Activated CD4-positive, alpha-beta memory T cell treated with anti-CD3 and anti-CD28 coated beads, Interleukin-2, amount 10 ng/mL, durations not matched to agents 7 days and 5 days (primary cell): ENCODE measurements at places on chromosomes 11 and 22. TPM values are rescaled to one million over a fixed set of nuclear protein-coding genes. Genes with fewer than 3 reads are reported as not detected.

Gene ACR
- total RNA-seq: not detected

Gene SCGB2A2
- total RNA-seq: not detected

Gene PLAAT5
- not detected for total RNA-seq

Gene MYRF
- total RNA-seq: 4.9 TPM

- H3K27ac ChIP-seq: no peak overlapping the region
- no peak overlapping the region for H3K4me3 ChIP-seq
- H3K36me3 ChIP-seq: no peaks in the 10 kb centered on the region
- no peaks in the 10 kb centered on the region for H3K27me3 ChIP-seq
These were observed 1209.3 kb downstream of the BRD1 start for GRCh38 chr22:48618326-48618725.

DNA sequence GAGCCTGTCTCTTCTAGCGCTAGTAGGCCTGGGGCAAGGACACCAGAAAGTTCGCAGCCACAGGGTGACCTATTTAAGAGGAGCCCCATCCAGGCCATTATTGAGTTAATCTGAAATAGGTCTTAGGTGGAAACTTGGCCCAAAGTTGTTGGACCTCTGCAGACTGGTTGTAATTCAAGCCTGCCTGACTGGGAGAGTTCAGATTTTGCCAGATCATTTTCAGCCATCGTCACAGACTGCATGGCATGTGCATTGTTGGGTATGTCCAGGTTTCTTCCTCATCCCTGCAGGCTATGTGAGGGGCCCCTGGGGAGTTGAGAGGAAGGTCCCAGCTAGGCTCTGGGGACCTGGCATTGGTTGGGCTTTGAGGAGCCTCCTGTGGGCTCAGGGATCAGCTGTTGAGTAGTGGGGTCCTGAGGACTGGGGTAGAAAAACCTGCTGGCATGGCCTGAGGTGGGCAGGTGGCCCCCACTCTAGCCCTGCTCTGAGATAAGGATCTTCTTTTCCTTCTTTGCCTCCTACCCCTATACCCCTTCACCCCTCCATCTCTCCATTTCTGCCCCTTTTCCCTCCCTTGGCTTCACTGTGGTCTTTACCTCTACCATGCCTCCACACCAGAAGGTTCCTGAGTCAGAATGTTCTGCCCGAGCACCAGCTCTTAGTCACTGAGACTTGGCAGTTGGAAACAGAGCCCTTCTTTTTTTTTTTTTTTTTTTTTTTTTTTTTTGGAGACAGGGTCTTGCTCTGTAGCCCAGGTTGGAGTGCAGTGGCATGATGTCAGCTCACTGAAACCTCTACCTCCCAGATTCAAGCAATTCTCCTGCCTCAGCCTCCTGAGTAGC, 112.7 kb downstream of the MORC2 start:
- no peak overlapping the region for H3K4me3 ChIP-seq
- no peaks in the 10 kb centered on the region for H3K4me1 ChIP-seq
- no peak for DNase-seq
- H3K27ac ChIP-seq: no peak overlapping the region
- peaks cover 3% of the 10 kb centered on the region for H3K36me3 ChIP-seq

DNA sequence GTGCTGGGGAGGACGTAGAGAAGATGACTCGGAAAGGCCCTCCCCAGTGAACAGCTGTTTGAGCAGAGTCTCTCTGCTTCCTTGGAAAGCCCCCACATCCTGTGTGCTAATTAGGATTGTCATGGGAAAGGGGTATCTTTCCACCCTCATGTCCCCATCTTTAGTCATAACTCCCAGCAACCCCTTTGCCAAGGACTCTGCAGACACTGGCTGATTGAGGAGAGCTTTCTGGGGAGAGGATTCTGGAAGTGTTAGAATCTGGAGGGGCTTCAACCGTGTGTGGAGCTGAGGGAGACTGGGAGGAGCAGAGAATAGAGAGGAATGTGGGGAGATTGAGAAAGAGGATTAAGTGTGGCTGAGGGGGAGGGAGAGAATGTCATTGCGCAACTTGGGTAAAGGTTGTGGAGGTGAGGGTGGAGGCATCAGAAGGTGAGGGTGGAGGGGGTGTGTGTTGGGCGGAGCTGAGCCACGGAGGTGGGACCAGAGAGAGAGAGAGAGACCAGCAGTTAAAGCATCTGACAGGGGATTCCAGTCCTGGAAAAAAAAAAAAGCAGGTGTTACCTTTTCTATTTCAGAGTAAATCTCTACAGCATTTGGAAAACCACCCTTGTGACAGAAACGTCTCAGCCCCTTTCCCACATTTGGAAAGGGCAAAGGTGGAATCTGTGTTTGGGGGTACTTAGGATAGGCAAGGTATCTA, 2.2 kb downstream of the DTX4 start:
- H3K4me3 ChIP-seq: no peak overlapping the region
- no peak for DNase-seq
- H3K36me3 ChIP-seq: no peaks in the 10 kb centered on the region
- H3K4me1 ChIP-seq: peaks cover 7% of the 10 kb centered on the region
- H3K27ac ChIP-seq: no peak overlapping the region

- peaks cover 9% of the 10 kb centered on the region for H3K4me1 ChIP-seq
- DNase-seq: no peak
- peaks cover 19% of the 10 kb centered on the region for H3K27me3 ChIP-seq
- peak overlapping the region; percentile 84 for H3K4me3 ChIP-seq
These were observed 397 bp downstream of the OR52N2 start for GRCh38 chr11:5809122-5809519.

GRCh38 chr22:22721681-22722354, 77.4 kb downstream of the GGTLC2 start:
- no peaks in the 10 kb centered on the region for H3K36me3 ChIP-seq
- peaks cover under 1% of the 10 kb centered on the region for H3K27me3 ChIP-seq
- peaks cover 32% of the 10 kb centered on the region for H3K4me1 ChIP-seq
- DNase-seq: peak; percentile 50
- H3K27ac ChIP-seq: no peak overlapping the region

DNA sequence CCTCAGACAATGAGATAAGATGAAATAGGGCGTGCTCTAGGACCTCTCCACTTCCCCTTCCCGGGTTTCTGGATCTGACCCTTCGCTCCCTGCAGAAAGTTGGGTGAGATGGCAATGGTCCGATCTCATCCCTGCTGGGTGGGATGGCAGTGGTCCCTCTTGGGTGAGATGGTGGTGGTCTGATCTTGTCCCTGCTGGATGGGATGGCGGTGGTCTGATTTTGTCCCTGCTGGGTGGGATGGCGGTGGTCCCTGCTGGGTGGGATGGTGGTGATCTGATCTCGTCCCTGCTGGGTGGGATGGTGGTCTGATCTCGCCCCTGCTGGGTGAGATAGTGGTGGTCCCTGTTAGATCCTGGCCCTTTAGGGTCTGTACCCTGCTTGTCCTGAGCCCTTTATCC, 21.3 kb downstream of the ST14 start:
- H3K4me1 ChIP-seq: no peaks in the 10 kb centered on the region
- H3K27ac ChIP-seq: no peak overlapping the region
- peaks cover 11% of the 10 kb centered on the region for H3K27me3 ChIP-seq
- no peak for DNase-seq
- H3K36me3 ChIP-seq: no peaks in the 10 kb centered on the region

- peaks cover 6% of the 10 kb centered on the region for H3K27me3 ChIP-seq
- H3K27ac ChIP-seq: no peak overlapping the region
- no peak for DNase-seq
- H3K4me1 ChIP-seq: peaks cover 6% of the 10 kb centered on the region
These were observed 76.7 kb upstream of the BARX2 start for GRCh38 chr11:129298988-129299387.

- no peak for DNase-seq
- H3K36me3 ChIP-seq: peaks cover 32% of the 10 kb centered on the region
- no peak overlapping the region for H3K4me3 ChIP-seq
These were observed 18.1 kb downstream of the EXT2 start for GRCh38 chr11:44113572-44113971.

DNA sequence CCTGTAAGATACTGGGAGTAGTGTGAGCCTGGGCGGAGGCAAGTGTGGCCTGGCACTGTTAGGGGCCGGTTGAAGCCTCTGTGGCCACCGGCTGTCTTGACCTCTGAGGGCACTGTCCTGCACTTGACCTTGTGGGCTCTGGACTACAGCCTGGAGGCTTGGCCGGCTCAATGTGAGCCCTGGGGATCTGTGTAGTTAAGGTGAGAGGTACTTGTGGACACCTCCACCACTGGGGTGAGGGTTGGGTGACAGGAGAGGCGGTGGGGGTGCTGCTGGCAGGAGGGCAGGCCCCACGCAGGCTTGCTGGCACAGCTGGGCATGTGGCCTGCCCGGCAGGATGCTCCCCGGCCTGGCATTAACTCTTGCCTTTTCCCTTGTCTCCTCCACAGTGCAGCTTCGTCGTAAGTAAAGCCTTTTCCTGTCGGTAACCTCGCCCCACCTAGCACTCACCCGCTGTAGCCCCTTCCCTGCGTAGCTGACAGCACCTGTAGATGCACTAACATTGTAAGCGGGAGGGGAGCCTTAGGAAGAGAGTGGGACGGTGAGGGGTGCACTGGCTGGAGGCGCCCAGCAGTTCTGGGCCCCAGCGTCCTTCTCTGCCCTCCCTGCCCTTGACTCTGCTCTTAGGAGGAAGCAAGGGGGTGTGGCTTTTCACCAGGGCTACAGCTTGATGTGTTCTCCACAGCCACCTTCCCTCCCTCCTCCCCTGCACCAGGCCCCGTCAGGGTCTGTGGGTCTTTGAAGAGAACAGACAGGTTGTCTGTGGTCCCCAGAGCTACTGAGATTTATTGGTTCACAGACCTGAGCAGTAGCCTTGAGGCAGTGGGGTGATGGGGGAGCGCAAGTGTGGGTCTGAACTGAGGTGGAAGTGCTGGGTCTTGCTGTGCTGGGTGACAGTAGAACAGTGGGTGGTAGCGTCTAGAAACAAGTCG, 17.6 kb downstream of the INCENP start:
- H3K36me3 ChIP-seq: peaks cover 68% of the 10 kb centered on the region
- no peak overlapping the region for H3K4me3 ChIP-seq
- DNase-seq: no peak
- no peaks in the 10 kb centered on the region for H3K27me3 ChIP-seq
- no peak overlapping the region for H3K27ac ChIP-seq
- no peaks in the 10 kb centered on the region for H3K4me1 ChIP-seq

DNA sequence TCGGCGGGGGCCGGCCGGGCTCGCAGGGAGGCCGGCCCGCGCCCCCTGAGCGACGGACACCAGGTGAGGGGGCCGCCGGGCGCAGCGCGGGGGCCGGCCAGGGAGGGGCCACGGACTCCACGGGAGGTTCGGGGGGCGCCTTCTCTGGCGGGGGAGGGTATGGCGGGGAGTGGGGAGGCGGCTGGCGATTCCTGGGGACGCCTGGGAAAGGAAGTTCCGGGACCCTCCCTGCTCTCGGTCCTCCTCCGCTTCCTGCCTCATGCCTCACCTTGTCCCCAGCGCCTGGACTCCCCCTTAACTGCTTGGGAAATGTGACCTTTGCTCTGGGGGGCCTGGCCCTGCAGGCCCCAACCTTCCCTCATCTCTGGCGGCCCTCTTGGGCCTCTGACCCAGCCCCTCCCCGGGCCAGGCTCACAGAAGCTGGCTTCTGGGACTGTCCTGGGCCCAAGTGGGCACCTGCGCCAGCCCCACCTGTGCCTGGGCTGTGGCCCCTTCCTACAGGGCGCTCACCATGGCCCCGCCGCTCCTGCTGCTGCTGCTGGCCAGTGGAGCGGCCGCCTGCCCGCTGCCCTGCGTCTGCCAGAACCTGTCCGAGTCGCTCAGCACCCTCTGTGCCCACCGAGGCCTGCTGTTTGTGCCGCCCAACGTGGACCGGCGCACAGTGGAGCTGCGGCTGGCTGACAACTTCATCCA, 516 bp downstream of the LRFN4 start:
- no peaks in the 10 kb centered on the region for H3K36me3 ChIP-seq
- DNase-seq: no peak
- peak overlapping the region; percentile 78 for H3K4me3 ChIP-seq
- H3K27ac ChIP-seq: peak overlapping the region; percentile 75
- H3K27me3 ChIP-seq: no peaks in the 10 kb centered on the region

GRCh38 chr22:23849009-23850006, 8.4 kb upstream of the SLC2A11 start:
- peak; percentile 86 for DNase-seq
- no peaks in the 10 kb centered on the region for H3K36me3 ChIP-seq
- H3K27ac ChIP-seq: no peak overlapping the region
- H3K4me3 ChIP-seq: no peak overlapping the region
- H3K4me1 ChIP-seq: peaks cover 17% of the 10 kb centered on the region

DNA sequence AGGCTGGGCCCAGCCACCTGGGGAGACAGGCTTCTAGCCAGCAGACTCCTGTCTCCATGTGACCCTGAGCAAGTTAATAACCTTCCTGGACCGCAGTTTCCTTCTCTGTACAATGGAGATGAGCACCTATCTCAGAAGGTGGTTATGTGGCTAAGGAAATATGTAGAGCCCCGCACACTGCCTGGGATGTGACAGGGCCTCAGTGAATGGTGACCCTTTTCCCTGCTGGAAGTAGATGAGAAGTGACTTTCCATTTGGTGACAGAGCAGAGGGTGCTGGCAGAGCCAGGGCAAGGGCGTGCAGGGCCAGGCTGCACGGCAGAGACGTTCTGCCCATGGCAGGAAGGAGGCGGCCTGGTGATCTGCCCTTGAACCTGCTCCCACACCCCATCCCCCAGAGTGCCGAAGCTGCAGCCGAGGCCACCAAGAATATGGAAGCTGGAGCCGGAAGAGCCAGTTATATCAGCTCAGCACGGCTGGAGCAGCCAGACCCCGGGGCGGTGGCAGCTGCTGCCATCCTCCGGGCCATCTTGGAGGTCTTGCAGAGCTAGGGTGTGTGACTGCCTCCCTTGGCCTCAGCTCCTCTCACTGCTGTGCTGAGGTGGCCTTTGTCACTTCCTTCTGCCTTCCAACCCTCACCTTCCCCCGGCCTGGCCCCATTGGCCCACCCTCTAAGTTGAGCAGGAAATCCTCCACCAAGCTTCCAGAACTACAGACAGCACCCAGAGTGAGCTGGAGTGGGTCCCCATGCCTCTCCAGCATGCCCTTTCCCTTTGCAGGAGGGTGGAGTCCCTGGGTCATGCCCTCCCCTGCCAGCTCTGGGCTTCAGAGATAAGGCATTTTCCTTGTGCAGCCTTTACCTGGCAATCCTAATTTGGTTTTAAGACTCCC, 13.2 kb downstream of the TKFC start:
- no peak overlapping the region for H3K4me3 ChIP-seq
- H3K36me3 ChIP-seq: peaks cover 11% of the 10 kb centered on the region
- no peak for DNase-seq
- peaks cover 2% of the 10 kb centered on the region for H3K4me1 ChIP-seq
- peak overlapping the region; percentile 66 for H3K27ac ChIP-seq

- H3K4me1 ChIP-seq: peaks cover 2% of the 10 kb centered on the region
- H3K36me3 ChIP-seq: no peaks in the 10 kb centered on the region
- no peak overlapping the region for H3K4me3 ChIP-seq
These were observed 84.1 kb downstream of the LARGE2 start for GRCh38 chr11:46006418-46007070.

- H3K4me3 ChIP-seq: no peak overlapping the region
- peaks cover 4% of the 10 kb centered on the region for H3K36me3 ChIP-seq
- no peaks in the 10 kb centered on the region for H3K27me3 ChIP-seq
- no peak for DNase-seq
- peaks cover 31% of the 10 kb centered on the region for H3K4me1 ChIP-seq
These were observed 3.9 kb downstream of the TANGO2 start for GRCh38 chr22:20024650-20025397.

GRCh38 chr11:8567602-8568198, 26.3 kb downstream of the STK33 start:
- H3K27ac ChIP-seq: no peak overlapping the region
- no peaks in the 10 kb centered on the region for H3K4me1 ChIP-seq
- H3K4me3 ChIP-seq: no peak overlapping the region

- no peak for DNase-seq
- H3K27ac ChIP-seq: no peak overlapping the region
- H3K4me1 ChIP-seq: peaks cover 24% of the 10 kb centered on the region
- H3K36me3 ChIP-seq: peaks cover 56% of the 10 kb centered on the region
These were observed 71.8 kb upstream of the ADORA2A start for GRCh38 chr22:24355574-24355973.
